ENCODE measurements at places on chromosomes 7 and 10.

- DNase-seq: no peak
Observed at GRCh38 chr10:94583124-94583523, 37.5 kb downstream of the HELLS start.

- DNase-seq: no peak
Observed at GRCh38 chr7:2593036-2593727, 34.4 kb downstream of the IQCE start.

- no peak for DNase-seq
Observed at GRCh38 chr10:69327463-69328379, 49.4 kb downstream of the HK1 start.

GRCh38 chr10:20302033-20302432, 485.8 kb downstream of the PLXDC2 start:
- no peak for DNase-seq

- DNase-seq: no peak
Observed at GRCh38 chr7:74020390-74020789, 7.6 kb upstream of the ELN start.

DNA sequence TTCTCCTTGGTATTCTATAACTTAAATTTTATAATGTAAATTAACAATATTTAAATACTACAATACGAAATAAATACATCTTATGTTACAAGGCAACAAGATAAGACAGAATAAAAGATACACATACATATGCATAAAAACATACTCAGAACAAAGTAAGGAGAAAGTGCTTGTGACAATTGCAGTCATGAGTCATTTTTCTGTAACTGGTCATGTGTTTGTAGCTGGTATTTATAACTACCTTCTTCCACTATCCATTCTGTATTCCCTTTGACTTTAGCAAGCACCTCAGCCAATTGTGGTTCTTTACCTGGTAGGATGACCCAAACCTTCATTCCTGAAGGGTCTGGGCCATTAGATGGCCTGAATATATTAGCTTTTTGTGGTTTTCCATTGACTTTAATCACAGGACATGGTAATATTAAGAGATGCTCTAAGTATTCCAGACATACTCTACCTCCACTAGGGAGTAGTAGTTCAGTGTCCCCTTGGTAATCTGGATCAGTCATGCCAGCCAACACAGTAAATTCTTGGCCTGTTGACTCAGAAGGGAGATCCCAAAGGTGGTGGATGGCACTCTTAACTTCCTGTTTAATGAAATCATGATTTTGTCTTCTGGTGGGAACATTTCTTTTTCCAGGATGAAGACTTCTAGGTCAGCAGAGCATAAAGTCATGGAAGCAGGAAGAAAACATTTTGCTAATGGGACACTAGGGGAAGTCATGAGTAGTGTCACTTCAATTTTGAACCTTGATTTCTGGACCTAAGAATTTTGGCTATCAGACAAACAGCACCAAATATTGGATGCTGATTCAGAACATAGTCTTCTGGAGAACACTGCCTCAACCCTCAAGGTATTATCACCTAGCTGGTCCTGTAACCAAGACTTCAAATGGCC, 733.7 kb upstream of the IGFBP3 start:
- no peak for DNase-seq

DNA sequence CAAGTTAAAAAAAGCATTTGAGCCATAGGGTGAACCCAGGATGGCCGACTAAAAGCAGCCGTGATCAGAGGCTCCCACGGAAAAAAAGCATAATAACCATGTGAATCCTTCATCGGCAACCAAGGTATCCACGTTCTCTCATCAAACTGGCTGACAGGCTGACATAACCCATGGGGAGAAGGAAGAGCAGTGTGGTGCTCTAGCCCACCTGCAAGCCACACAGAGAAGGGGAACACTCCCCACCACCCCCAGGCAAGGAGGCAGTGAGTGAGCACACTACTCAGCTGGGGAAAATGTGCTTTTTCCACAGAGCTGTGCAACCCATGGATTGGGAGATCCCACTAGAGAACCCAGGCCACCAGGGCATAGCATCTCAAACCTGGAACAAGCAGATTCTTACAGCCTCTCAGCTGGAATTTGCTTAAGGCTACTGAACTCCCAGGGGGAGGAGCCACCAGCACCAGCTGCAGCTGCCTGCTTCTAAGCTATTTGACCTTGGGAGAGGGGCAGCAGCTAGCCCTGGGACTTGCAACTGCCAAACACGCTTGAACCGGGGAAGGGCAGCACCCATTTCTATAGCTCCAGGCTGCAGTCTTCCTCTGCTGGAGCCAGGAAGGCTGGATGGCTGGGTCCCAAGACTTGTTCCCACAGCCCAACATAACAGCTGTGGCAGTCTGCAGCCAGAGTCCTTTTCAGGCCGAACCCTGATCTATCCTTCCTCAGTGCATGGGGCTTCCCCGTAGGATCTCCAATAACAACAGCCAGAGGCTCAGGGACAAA, 178.2 kb upstream of the NRG3 start:
- DNase-seq: no peak

- DNase-seq: no peak
Observed at GRCh38 chr10:96540240-96540639, 26.5 kb upstream of the TLL2 start.

- no peak for DNase-seq
Observed at GRCh38 chr10:23742368-23742767, 303.5 kb downstream of the OTUD1 start.

GRCh38 chr7:15326044-15326644, 235.7 kb downstream of the AGMO start:
- peak; percentile 52 for DNase-seq

DNA sequence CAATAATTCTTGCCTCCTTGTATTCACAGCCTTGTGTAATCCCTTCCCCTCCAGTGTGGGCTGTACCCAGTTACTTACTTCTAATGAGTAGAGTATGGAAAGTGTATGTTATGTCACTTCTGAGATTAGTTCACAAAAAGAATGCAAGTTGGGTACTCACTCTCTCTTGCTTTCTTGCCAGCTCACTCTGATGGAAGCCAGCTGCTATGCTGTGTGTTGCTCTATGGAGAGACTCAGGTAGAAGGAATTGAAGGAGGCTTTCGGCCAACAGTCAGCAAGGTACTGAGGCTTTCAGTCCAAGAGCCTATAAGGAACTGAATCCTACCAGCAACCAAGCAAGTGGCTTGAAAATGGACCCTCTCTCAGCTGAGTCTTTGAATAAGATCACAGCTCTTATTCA, 9.7 kb upstream of the BICC1 start:
- DNase-seq: no peak

DNA sequence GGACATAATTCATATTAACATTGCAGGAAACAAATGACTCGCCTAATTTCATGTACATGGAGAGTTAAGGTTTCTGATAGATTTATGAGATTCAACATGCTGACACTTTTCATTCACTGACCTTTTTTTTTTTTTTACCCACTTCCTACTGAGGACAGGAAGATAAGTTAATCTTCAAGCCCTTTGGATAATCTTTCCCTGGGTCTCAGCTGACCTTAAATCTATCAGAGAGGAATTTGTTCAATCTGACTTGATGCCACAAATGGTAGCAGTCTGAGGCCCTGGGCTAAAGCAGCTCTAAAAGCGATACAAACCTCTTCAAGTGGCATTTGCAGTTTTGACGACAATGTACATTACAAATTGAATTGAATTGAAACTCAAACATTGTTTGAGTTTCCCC, 493.3 kb upstream of the SORCS1 start:
- no peak for DNase-seq

DNA sequence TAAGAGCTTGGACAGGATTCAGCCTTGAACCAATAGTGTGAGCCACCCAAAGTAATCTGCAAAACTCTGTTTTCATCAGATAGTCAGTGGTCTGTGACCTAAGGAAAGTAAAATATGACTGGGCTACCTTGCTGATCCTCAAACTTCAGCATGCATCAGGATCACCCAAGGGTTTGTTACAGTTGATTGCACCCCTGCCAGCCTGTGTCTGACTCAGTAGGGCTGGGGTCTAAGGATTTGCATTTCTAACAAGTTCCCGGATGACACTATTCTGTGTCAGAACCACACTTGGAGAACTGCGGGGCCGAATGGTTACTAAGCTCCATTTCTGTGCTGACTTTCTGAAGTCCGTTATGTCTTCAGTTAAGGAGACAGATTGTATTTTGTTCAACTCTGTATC, 40.6 kb upstream of the TSPAN13 start:
- DNase-seq: no peak

DNA sequence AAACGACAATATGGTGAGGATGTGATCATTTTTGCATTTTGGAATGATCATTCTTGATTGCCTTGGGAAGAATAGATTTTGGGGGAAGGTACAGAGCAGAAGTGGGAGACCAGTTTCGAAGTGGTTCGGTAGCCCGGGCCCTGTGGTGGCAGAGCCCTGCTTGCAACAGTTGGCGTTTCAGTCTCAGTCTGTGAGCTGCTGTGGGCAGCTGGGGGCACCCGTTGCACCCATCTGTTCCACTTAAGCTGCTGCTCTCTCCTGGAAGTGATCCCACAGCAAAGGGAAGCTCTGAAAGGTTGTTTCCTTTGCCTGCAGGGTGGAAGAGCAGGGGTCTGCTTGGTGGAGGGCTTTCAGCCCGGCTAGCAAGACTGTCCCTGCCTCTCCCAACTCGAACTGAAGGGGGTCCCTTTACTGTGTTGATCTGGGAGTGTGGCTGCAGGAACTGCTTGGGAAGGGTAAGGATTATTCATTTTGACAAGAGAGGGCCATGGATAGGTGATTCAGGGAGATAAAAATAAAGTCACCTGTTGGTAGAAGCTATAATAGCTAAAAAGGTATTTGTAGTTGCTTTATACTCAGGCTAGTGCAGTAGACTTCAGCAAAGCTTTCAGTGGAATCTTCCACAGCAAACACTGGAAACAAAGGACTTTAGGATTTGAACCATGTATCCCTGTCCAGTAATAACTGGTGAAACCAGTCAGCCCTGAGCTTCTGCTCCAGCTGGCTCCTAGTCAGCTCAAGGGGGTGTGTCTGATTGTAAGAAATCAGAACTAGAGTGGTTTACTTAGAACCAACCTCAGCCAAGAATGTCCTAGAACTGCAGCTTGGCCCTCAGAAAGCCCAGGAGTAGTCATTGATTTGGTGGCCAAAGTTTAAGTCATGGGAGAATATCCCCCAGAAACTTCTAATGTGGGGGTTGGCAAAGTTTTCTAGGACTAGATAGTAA, 53.1 kb upstream of the PDCD4 start:
- no peak for DNase-seq

- DNase-seq: peak; percentile 63
Observed at GRCh38 chr7:2821161-2821841, 22.8 kb downstream of the GNA12 start.

- DNase-seq: no peak
Observed at GRCh38 chr7:70647801-70648498, 484.0 kb upstream of the GALNT17 start.

DNA sequence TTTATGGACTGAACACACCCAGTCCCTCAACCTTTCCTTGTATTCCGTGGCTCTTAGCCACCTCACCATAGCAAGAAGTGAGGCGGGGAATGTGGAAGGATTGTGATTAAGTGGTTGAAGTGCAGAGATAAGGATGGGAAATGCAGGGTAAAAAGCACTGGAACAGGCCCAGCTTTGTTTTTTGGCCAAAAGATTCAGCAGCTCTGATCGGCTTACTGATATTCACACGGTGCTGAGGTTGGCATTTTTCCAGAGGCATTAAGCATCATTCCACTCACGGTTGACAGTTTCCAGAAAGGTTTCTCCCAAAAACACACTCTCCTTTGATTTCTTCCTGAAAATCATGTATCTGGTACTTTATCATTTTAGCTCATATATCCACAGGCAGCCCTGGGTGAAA, 544.2 kb downstream of the CNTNAP2 start:
- peak; percentile 8 for DNase-seq

- DNase-seq: no peak
Observed at GRCh38 chr10:82464191-82464818, 589.3 kb downstream of the NRG3 start.

GRCh38 chr10:29827512-29827911, 192.7 kb upstream of the SVIL start:
- DNase-seq: no peak

DNA sequence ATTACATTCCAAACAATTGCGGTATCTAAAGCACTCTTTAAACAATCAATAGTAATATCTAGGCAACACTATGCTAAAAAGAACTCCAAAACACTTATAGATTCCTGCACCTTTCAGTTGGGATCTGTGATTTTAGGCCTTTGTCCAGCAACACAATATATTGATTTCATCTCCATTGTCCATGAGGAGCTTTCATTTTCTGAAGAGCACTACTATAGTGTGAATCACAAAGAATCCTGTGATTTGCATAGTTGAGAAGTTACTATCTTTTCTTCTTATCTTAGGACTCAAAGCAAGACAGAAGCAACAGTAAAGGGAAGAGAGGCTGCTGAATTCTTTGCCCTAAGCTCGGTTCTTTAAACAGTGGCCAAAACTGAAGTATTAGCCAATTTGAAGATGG, 846.8 kb downstream of the IPMK start:
- DNase-seq: no peak

DNA sequence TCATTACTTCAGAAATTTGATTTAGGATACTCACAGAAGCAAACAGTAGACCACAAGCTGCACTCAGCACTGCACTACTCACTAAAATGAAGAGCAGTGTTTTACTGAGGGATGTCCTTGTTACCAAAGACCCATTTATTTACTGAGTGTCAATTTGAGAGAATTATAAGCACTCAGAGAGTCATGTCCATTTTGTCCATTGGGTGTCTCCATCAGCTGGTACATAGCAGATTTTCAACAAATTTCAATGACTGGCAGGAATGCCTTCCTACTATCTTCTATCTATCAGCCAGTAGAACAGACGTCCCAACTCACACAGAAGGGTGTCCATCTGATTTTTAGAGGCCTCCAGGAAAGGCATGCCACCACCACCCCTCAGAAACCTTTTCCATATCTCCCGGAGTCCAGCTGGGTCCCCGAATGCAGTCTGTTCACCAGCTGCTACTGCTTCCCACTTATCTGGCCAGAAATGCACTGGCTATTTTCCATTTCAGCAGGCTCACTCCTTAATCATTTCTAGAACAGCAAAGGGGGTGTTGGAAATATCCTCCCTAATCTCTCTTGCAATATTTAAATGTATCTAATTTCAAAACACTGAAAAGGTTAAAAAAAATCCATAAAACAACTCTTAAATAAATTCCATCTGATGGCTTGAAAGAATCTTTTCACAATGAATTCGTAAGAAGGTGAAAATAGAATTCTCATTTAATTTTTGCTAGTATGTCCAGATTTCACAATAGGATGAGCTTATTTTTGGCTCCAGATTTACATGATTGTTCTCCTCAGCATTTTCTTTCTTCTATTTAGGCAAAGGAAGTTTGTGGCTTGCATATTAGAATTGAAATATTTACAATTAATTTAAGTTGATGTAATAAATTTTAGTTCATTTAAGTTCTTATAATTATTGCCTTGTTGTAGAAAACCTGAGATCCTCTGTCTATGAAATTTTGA, 1164.0 kb upstream of the CELF2 start:
- DNase-seq: no peak

GRCh38 chr7:27730112-27730511, 9.8 kb upstream of the TAX1BP1 start:
- DNase-seq: no peak

GRCh38 chr10:51993475-51993874, 294.1 kb upstream of the CSTF2T start:
- no peak for DNase-seq

DNA sequence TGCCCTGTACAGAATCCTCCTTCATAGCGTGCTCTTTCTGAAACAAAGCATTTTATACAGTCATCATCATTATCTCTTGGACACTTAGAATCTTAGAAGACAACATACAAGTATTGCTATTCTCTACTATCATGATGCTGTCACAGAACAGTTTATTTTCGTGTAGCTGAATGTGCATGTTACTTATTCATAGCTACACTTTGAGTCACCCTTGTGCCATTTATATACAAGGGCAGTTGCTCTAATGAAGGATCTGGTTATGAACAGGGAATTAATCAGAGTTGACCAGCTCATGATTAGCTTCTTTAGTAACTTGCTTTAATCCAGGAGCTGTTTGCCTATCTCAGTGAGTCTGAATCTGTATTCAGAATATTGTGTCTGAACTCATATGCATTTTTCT, 11.2 kb downstream of the CASP2 start:
- DNase-seq: no peak

Measured in COR-L47 (cell line).